ENCODE measurements at places on chromosomes 5 and 9.

GRCh38 chr5:98573834-98574320 lies 199.6 kb upstream of the RGMB start:
- peak; percentile 16 for DNase-seq

GRCh38 chr5:143918961-143919360 lies 107.0 kb downstream of the HMHB1 start:
- no peak for DNase-seq

GRCh38 chr9:133769511-133770075 lies 31.4 kb upstream of the SARDH start:
- no peak for DNase-seq

- no peak for DNase-seq
Observed at GRCh38 chr5:106367281-106367680, 1303.5 kb downstream of the EFNA5 start.

- DNase-seq = no peak
Observed at GRCh38 chr5:34706084-34706483, 50.0 kb downstream of the RAI14 start.

DNA sequence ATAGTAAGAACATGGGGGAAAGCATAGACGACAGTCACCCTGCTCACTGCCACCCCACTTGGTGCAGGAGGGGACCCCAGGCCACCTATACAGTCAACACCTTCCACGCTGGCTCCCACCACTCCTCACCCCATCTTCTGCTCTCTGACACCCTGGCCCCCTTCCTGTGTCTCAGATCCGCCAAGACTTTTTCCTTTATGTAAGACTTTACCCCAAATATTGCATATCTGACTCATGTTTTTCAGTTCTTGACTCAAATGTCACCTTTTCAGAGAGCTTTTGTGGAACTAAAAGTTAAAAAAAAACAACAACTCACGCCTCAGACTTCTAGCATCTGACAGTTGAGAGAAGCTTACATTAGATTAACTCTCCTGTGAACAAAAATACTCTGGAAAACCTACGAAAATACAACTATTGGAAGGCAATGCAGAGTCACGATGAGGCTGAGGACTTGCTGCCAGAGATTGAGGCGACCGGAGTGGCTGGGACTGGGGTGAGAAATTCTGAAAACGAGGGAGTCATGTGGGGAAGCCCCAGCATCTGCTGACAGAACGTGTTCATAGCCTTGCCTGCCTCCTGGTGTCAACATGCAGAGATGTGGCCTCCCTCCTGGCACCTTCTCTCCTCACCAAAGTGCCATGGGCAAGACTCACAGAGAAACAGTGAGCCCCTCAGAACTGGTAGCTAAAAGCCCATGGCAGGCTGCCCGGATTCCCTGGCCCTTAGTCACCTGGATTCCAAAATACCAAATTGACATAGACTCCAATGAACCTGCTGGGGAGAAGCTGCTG lies 22.4 kb upstream of the FCN2 start:
- DNase-seq = no peak

DNA sequence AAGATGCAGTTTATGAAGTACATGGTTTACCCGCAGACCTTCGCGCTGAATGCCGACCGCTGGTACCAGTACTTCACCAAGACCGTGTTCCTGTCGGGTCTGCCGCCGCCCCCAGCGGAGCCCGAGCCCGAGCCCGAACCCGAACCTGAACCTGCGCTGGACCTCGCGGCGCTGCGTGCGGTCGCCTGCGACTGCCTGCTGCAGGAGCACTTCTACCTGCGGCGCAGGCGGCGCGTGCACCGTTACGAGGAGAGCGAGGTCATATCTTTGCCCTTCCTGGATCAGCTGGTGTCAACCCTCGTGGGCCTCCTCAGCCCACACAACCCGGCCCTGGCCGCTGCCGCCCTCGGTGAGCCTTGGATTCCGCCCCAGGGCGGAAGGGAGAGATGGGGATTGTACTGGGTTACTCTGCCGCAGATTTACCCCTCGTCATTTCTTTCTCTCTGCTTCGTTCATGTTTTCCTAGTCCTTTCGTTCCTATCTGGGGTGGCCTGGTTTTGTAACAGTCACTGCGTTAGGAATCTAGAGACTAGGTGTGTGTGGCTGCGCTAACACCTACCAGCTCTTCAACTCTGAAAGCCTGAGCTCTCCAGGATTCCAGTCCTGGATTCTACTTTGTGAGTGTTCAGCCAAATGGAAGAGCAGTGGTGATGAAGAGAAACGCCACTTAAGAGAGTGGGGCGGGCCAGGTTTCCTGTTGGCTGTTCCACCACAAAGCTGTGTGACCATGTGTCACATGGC lies 638 bp downstream of the MRPS30 start:
- DNase-seq = peak; percentile 74

DNA sequence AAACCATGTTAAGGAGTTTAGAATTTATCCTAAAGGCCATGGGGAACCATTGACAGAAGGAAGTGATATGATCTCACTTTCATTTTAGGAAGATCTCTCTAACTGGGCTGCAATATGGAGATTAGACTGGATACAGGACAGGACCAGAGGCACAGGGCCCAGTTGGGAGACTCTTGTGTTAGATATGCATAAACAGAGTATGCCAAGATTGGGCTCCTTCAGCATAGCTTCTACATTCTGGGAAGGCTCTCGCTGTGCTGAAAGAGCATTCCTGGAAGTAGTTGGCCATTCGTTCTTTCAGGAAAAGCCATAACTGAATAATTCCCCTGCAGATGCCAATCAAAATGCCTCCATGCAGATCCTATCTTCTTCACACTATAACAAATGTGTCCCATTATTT lies 204.5 kb downstream of the CWC27 start:
- no peak for DNase-seq

GRCh38 chr9:20207176-20207575 lies 415.1 kb downstream of the MLLT3 start:
- no peak for DNase-seq

GRCh38 chr5:103394676-103395075 lies 136.1 kb downstream of the MACIR start:
- no peak for DNase-seq

DNA sequence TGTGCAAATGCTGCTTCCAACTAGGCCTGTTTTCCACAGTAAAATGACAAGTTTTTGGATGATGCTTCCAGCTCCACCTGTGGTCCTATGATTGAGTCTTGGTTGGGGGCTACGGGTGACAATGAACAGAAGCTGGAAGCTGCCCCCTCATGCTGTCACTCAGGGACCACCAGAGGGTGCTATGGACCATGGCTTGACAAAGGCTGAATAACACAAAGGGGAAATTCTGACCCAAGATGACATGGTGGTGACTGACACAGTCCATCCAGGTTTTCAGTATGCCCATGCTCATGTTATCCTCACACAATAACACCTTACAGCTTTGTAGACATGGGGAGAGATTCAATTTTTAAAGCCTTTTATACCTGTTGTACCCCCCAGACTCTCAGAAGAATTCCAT lies 23.9 kb upstream of the SAP30L start:
- DNase-seq = no peak

Measured in NCI-H510A treated with DMSO at 0.1 percent for 48 hours (cell line).